ENCODE measurements at places on chromosomes 12 and 14.
A peak's percentile ranks its signal among the peaks of the same experiment; 100 is the strongest.

- DNase-seq: no peak
Observed at GRCh38 chr12:130517588-130517987, 179.9 kb downstream of the PIWIL1 start.

DNA sequence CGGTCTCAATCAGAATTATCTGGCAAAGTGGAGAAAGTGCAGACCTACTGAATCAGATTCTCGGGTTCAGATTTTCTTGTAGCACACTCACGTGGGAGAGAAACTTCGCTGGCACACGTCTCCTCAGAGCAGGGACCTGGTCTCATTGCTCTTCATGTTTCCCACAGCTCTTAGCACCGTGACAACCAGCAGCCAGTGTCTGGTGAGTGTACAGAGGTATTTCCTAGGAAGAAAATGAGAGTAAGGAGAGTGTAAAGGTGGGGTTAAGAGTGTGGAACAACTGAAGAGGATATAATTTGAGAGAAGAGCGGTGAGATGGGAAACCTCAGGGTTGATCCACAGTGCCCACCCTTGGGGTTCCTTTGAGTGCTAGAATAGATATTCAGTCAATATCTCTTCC is 89.2 kb downstream of the ARF6 start:
- no peak for DNase-seq

- DNase-seq: no peak
Observed at GRCh38 chr12:31599053-31599452, 8.1 kb upstream of the DENND5B start.

GRCh38 chr12:121010860-121011259 is 5.4 kb downstream of the C12orf43 start:
- DNase-seq: no peak

GRCh38 chr14:20469242-20469889 is at the start of gene PNP:
Gene PNP, plus strand, starts transcription at chr14:20469406. Its CDS starts 119 bp downstream, at chr14:20469525.
- peak; percentile 97 for DNase-seq

- no peak for DNase-seq
Observed at GRCh38 chr12:110564471-110564991, 18.6 kb downstream of the PPTC7 start.

DNA sequence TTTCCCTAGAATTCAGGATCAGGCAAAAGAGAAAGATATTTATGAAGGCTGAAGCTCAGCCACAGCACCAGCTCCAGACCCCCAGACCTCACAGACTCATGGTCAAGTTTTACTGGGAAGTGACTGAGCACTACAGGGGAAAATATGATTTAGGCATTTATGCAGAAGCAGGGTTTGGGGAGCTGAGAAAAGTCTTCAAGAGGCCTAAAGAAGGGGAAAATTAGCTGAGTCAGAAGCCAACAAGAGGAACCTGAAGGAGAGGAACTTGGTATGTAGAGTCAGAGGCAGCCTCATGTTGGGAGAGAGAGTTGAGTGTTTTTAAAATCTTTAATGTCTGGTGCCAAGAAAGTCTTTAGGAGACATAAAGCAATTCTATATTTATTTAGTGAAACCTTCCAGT is 63.0 kb downstream of the FOS start:
- DNase-seq: no peak

- DNase-seq: no peak
Observed at GRCh38 chr12:247271-247670, 15.4 kb downstream of the SLC6A13 start.

DNA sequence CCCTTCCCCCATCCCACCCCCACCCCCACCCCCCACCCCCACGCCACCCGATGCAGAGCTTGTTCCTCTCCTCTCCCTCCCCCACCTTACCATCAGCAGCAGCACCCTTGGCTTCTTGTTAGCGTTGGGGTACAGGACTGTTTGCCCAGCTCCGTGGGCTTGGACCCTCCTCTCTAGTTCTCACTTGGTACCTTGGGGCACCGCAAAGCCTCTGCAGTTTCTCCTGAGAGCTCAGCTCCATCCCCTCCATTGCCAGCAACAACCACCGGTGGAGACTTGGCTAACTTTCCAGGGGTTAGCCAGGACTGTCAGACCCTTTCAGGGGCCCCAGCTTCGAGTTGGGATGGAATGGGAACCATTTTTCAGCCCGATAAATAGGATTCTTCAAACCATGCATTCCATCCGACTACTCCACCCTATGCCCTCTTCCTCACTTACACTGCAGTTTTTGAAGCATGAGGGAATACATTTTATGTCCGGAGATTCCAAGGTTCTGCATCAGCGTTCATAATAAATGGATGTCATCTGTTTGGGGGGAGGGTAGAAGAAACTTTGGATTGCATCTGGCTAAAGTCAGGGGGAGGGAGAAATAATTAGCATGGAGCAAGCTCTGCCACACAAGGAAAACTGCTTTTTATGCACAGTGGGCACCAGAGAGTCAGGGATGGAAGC is 1.1 kb downstream of the SCN8A start:
- DNase-seq: peak; percentile 11

GRCh38 chr12:88884600-88884999 is 304.3 kb upstream of the KITLG start:
- no peak for DNase-seq

GRCh38 chr12:123713398-123713797 is 1.2 kb downstream of the ATP6V0A2 start:
- DNase-seq: no peak

- no peak for DNase-seq
Observed at GRCh38 chr12:54359762-54360351, 4.4 kb downstream of the GPR84 start.

GRCh38 chr14:32009221-32009975 is 67.7 kb upstream of the ARHGAP5 start:
- DNase-seq: no peak

DNA sequence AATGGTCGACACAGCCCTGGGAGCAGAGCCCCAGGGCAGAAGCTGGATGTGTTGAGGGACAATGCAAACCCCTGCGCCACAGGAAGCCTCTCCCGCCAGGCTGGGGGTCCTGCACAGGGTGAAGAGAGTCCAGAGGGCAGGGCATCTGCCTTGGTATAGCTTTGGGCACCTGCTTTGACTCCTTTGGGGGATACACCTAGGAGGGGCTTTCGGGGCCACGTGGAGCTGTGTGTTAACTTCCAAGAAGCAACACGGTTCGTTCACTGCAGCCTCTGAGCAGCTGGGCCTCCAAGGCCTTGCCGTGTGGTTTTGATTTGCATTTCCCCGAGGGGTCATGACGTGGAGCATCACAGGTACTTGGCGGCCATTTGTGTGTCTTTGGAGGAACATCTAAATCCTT is 5.8 kb upstream of the PUS1 start:
- DNase-seq: peak; percentile 9

- peak; percentile 40 for DNase-seq
Observed at GRCh38 chr12:64801381-64801780, 23.1 kb upstream of the TBC1D30 start.

- DNase-seq: no peak
Observed at GRCh38 chr12:122133192-122133950, 40.6 kb downstream of the IL31 start.

GRCh38 chr12:105738051-105738450 is 400.7 kb downstream of the NUAK1 start:
- no peak for DNase-seq

DNA sequence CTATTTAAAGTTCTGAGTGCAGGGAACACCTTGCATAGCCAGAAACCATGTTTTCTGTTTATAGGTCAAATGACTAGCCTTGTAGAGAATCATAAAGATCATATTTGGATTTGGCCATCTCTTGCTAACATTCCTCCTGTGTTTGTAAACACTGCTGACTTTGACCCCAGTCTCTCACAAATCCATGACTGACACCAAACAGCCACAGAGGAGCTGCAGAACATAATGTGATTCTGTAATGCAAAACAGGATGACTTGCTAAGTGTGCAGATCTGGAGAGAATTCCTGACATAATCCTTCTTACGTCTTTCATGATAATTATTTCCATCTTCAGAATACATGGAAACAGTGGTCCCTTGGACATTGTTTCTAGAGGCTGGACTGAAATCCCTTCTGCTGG is 211.8 kb downstream of the BMP4 start:
- no peak for DNase-seq

- DNase-seq: no peak
Observed at GRCh38 chr14:26526137-26526536, 71.7 kb downstream of the NOVA1 start.

DNA sequence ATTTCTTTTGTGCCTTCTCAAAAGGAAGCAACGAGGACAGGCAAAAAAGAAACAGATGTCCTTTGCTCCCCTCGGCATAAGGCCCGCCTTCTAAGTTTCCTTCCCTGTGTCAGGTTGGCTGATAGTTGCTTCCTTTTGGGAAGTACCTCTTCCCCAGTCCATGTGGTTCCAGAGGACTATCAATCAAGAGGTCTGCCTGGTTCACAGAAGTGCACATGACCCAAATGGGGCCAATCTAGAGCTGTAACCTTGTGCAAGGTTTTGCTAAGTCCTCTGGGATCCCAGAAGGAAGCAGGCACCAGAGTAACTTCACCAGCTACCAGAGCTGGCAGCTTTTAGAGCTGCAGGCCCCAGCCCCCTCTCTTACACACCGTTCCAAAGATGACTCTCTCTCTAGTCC is 42.6 kb downstream of the TMEM63C start:
- DNase-seq: no peak
